ENCODE measurements at places on chromosomes 2 and 18.

DNA sequence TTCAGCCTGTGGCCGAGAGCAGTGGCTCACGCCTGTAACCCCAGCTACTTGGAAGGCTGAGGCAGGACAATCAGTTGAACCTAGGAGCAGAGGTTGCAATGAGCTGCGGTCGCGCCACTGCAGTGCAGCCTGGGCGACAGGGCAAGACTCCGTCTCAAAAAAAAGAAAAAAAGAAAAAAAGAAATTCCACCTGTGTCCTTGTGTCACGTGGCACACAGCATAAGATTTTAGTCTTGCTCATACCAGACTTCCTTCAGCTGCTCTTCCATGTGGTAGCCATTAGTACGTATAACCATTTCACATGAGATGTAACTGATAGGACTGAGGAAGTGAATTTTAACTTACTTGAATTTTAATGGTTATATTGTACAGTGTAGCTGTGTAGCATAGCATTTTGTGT lies 4.0 kb downstream of the NOP58 start:
- peak; percentile 24 for DNase-seq

DNA sequence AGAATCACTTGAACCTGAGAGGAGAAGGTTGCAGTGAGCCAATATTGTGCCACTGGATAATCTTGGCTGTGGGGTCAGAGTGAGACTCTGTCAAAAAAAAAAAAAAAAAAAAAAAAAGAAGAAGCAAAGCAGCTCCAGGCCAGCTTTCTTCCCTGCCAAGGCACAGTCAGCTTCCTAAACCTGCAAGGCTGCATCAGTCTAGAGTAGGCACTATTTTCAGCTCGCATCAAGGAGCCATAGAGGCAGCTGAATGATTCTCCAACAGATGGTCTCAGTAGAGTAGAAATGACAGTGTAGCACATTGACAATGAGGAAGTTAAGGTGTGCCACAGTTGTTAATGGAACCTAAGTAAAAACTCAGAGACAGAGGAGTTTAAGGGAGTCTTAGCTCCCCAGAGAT lies 35.6 kb downstream of the BMP10 start:
- DNase-seq, result no peak

DNA sequence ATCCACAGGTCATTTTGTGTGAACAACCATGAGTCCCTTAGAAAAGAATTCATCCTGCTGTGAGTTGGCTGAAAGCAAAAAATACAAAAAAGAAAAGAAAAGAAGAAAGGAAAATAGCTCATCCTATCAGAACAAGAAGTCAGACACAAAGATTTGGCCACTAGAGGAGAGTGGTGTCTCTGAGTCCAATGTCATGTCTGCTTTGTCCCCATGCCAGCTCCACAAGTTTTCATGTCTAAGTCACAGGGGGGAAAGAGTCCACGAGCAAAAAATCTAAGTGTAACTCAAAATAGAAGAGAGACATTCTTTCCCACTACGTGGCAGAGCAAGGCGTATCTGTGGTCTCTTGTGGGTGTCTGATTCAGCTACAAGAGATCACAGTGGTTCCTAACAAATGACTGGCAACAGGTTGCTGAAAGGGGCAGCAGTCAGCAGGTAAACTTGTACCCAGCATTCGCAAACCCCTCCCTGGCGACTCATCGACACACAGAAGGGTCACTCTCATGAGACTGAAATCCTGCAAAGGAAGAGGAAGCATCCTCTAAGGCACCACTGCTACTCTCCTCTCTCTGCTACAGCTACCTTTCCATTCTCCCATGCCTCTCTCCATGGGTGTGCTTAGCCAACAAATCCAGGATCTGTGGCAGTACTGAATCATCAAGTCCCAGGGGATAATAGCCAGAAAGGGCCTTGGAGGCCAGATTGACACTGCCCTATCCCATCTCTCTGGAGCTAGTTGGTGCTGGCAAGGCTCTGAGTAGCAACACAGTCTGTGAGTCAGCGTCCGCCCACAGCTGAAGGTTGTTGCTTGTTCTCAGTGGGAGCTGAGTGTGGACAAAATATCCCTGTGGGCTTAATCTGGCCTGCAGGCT lies 123.0 kb upstream of the SLC39A10 start:
- DNase-seq, result peak; percentile 82

DNA sequence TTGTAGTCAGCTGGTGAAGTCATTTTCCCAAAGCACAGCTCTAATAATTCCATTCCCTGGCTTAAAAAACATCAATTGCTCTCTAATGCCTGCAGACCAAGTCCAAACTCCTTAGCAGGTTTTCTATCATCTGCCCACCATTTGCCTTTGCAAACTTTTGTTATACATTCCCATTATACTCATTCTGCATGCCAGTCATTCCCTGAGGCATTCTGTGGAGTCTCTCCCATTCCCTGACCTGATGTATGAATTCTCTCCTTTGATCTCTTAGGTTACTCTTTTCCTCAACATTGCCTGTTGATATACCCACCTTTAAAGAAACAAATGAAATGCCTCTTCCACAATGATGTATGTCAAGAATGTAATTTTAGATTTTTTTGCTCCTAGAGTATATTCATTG lies 852.0 kb upstream of the FSHR start:
- DNase-seq, result no peak

- DNase-seq, result no peak
Measured at GRCh38 chr18:9354256-9354655, 19.7 kb downstream of the TWSG1 start.

DNA sequence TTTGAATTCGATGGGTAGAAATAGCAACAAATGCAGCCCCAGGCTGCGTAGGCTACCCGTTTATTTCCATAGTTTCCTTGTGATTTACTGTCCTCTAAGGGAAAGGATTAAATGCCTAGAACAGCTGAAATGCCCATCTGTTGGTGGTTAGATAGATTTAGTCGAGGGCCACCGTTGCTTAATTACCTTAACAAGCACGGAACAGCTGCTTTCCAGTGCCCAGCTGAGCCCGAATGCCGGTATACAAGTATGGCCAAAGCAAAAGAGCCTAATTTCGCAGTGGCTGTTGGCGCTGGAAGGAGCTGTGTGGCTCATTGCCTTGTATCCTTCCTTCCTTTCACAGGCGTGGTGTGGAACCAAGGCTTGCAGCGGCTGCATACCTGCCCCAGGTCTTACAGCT lies 109.1 kb downstream of the CABLES1 start:
- DNase-seq, result no peak

DNA sequence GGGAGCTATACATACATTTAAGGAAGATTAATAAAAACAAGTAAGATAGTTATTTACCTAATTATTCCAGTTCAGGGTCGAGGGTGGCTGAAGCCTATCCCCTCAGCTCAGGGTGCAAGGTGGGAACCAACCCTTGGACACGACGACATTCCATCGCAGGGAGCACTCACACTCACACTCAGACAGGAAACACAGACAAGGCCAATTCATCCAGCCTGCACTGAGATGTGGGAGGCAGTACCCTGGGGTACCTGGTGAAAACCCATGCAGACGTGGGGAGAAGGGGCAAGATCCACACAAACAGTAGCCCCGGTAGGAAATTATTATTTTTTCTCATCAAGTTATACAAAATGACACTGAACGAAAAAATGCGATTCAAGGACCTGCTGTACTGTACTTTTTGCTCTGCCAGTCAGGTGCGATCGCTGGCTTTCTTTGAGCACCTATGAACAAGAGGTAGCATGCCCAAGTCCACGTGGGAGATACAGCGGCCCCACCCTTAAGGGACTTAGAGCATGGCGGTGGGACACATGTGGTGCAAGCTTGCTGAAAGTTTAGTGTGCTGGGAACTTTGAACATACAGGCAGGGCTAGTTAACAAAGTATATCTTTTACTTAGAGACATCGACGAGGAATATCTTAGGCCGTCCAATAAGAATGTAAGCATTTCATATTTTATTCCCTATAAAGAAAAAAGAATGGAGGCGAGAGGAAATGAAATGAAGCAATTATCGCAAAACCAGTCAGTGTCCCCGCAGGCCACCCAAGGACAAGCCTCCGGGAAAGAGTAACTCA lies 624 bp downstream of the METTL8 start:
- DNase-seq, result peak; percentile 29

GRCh38 chr18:79857082-79857671 lies 59.4 kb downstream of the KCNG2 start:
- no peak for DNase-seq

GRCh38 chr18:26634631-26635030 lies 86.3 kb upstream of the KCTD1 start:
- no peak for DNase-seq
